ENCODE measurements at places on chromosomes 12 and 14.

DNA sequence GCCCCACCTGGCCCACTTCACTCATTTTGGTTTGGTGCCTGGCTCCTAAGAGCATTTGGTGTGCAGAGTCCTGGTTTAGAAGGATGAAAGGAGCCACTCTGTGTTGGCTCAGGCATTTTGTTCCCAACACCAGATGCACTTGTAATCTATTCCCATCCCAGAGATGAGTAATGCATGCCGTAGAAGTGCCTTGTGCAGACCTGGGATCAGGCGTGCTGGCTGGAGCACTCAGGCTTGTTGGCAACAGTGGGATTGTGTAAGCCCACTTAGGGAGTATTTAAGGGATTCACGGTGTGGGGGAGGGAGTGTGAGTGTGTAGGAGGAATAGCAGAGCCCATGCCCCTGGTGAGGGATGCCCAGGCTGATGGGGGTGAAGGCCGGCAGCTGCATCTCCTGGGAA lies 501.5 kb upstream of the TBX3 start:
- DNase-seq: no peak

DNA sequence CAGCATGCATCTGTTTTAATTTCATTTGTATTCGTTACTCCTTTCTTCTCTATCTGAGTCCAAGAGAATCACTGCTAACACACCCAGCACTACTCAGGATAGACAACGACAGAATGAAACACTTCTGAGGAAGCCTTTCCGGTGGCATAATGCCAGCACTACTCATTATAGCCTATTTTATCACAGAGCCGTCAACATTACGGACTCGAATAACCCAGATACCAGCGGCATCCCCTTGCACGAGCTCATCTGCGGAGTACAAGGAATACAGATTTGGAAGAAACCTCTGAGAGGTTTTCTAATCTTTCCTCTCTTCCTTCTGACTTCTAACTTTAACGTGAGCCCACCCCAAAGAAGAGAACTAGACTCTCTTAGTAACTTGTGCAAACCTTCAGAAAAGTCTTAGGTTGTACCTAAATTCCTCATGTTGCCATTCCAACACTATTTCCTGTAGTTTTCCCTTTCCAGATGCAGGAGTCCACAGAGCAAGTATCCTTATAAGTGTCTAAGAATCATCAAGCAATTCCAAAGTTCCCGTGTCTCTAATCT lies 248.1 kb downstream of the APAF1 start:
- no peak for DNase-seq

GRCh38 chr12:91441993-91442952 lies 259.7 kb upstream of the DCN start:
- no peak for DNase-seq

DNA sequence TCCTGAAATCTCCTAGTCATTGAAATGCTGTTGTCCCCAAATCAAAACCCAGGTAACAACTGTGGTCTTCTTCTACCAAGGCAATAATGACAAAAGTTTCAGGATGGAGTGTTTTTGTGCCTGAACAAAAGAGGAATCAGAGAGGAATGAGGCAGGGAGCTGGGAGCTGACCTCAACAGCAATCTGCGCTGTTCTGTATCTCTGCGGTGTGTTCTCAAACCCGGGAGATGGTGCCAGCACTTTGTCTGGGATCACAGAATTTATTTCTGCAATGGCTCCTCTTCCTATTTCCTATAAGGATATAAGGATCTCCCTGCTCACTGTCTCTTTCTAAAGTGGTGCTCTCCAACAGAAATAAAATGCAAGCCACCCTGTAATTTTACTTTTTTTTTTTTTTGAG lies 449 bp upstream of the GLT8D2 start:
- DNase-seq: no peak

GRCh38 chr12:6360578-6361490 lies 14.5 kb downstream of the SCNN1A start:
- DNase-seq: no peak

DNA sequence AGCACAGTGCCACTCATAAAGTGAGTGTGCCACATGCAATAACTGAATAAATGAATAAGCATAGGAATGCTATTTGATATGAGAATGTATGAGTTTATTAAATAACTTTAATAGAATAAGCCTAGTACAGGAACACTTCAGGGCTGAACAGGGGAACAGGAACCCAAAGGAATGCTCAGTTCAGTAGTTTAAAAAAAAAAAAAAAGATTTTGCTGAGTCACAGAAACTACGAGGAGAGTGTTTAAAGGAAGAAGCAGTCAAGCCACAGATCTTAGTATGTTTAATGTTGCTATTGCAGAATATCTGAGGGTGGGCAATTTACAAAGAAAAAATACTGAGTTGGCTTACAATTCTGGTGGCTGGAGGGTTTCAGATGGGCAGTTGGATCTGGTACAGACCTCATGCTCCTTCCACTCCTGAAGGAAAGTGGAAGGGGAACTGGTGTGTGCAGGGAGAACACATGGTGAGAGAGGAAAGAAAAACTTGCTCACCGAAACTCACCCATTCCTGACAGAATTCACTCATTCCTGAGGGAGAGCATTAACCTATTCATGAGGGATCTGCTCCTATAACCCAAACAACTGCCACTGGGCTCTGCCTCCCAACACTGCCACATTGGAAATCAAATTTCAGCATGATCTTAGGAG lies 880.3 kb upstream of the MGAT4C start:
- no peak for DNase-seq

- no peak for DNase-seq
Observed at GRCh38 chr12:4960030-4960429, 50.3 kb downstream of the KCNA1 start.

GRCh38 chr12:125540580-125541204 lies 475.5 kb downstream of the AACS start:
- DNase-seq: no peak

DNA sequence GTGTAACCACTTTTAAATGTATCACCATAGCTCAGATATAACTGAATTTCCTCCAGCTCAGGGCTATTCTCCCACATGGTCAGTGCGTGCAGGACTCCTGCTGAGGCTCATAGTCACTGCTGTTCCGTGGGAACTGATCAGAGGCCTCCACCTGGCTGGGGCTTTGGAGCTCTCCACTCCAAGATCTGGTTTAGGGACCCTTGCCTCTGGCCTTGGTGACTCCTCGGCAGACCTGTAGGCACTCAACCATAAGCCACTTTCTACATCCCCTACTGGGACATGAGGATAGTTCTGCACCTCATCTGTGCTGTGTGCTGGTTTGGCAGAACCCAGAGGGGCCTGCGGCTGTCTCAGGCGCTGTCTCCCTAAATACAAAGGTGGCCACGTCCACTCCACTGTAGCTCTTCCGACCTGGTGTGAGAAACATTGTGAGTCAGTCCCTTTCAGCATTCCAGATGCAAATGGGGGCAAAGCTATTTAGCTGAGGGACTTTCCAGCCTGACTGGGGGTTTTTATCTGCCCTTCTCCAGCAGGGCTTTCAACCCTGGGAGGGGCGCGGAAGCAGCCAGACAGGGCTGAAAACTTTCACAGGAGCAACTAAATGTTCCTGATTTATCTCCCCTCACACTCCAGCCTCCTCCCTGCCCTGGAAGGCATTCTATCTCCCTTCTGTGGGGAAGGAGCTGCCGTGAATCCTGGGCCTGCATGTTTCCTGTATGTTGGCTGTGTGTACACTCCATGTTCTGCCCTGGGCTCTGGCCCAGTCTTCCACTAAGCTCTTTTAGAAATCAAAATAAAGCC lies 218.3 kb upstream of the DAAM1 start:
- DNase-seq: no peak

DNA sequence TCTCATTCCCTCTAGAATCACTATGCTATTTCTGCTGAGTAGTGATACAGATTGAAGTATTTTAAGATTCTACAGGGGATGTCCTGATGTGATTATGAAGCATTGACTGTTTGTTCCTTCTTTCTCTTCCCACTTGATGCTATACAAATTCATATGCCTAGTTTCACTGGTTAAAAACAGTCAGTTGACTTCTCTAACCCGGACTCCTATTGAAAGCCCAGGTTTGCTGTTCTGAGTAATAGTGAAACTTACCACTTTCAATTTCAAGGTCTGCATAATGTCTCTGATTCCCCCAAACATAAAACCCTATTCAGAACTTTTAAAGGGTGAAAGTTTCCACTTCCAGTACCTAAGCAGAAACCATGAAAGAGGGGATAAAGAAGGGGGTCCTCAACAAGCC lies 117.7 kb upstream of the RPL10L start:
- DNase-seq: no peak

GRCh38 chr12:28086521-28087155 lies 103.6 kb upstream of the CCDC91 start:
- DNase-seq: no peak

DNA sequence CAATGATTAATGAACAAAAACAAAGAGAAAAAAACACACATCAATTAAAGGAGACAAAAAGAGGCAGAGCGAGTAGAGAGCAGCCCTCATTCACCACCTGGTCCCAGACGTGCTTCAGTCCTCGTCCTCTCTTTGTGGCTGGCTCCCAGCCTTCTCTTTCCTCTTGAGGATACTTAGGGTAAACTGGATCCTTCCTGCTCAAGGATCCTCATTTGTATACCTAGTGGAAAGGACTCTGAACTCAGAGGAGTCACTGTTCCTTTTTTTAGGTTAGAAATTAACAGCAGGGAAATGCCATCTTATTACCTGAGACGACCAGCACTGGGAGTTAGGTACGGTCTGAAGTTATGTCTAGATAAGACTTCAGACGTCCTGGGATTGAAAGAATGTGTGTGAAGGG lies 9.7 kb downstream of the MLEC start:
- no peak for DNase-seq

GRCh38 chr12:28974166-28974565 lies 174.9 kb upstream of the FAR2 start:
- no peak for DNase-seq

GRCh38 chr12:124599074-124599999 lies 31.9 kb upstream of the NCOR2 start:
- DNase-seq: no peak

- DNase-seq: no peak
Observed at GRCh38 chr12:108021141-108021540, 107.9 kb upstream of the WSCD2 start.

- DNase-seq: no peak
Observed at GRCh38 chr14:73293782-73294781, 56.8 kb downstream of the PAPLN start.

GRCh38 chr14:70006699-70007098 lies 127.5 kb downstream of the SMOC1 start:
- DNase-seq: no peak

GRCh38 chr14:92848887-92849286 lies 54.8 kb downstream of the GOLGA5 start:
- DNase-seq: no peak

GRCh38 chr12:12428961-12429657 lies 72.2 kb downstream of the BORCS5 start:
- DNase-seq: no peak

- DNase-seq: no peak
Observed at GRCh38 chr14:100424504-100425428, 101.6 kb downstream of the SLC25A47 start.

- no peak for DNase-seq
Observed at GRCh38 chr12:47989666-47990065, 14.6 kb downstream of the COL2A1 start.

DNA sequence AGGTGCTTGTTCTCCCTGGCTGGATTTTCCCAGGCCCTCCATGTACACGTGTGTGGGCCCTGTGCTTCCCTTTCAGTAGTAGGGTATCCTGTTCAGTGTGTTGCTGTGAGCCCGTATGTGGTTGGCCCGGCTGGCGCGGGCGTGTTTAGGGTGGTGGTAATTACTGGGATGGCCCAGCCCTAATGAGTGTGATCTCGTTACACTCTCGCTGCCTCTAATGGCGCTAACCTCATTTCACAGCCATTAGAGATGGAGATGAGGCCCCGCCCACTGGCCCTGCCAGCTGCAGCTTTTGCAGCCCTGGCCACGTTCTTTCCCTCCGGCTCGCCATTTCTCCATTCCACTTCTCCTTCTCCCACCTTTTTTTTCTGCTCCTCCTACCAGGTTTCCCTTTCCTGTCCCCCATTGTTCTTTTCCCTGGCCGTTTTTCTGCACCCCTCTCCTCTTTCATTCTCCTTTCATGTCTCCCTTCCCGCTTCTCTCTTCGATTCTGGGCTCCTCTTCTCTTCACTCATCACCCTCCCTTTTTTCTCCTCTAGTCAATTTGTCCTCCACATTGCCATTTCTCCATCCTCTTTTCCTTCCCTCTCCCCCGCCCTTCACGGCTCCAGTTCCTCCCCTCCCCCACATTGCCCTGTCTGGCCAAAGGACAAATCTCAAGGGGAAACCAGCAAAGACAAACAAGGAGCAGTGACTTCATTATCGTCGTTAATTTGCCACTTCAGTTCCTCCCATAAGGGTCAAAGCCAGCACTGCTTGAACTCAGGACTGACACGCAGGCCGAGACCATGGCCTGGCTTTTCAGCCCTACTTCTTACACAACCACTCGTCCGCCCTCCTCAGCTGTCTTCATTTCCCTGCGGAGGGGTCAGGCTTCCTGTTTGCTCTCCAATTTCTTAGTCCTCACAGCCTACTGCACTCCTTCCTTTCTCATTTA lies 6.8 kb downstream of the ZFHX2 start:
- no peak for DNase-seq

GRCh38 chr12:108850854-108851573 lies 6.4 kb downstream of the SSH1 start:
- no peak for DNase-seq

GRCh38 chr12:2961705-2962104 lies 2.5 kb downstream of the TEAD4 start:
- no peak for DNase-seq

- DNase-seq: no peak
Observed at GRCh38 chr14:72771561-72771960, 122.3 kb downstream of the DPF3 start.

GRCh38 chr14:52051871-52052270 lies 17.0 kb downstream of the NID2 start:
- no peak for DNase-seq

GRCh38 chr14:55914771-55915170 lies 203.4 kb upstream of the PELI2 start:
- no peak for DNase-seq

- no peak for DNase-seq
Observed at GRCh38 chr14:64997108-64997794, 10.6 kb downstream of the FNTB start.

- no peak for DNase-seq
Observed at GRCh38 chr12:59619461-59620240, 23.8 kb downstream of the SLC16A7 start.

- no peak for DNase-seq
Observed at GRCh38 chr12:85825746-85826145, 10.5 kb downstream of the RASSF9 start.

DNA sequence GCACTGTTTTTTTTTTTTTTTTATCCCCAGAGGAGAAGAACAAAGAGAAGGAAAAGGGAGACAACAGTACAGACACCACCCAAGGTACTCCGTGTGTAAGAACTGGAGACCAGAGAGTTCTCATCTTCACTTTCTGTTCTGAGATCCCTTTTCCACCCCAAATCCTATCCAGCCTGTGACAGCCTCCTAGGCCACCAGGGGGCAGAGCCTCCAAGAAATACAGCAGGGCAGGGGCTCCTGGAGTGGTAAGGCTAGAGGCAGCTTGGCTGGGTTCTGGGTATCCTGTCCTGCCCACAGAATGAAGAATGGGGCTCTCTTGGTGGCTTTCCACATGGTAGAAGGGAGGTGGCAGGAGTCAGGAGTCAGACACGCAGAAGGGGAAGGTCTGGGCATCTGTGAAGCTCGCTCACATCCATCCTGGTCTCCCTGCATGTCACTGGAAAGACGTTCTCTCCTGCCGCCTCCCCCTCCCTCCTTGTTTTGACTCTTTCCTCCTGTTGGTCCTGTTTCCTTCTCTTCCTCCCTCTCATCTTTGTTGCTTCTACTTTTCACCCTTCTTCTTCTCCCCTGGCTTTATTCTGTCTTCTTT lies 12.0 kb downstream of the CLSTN3 start:
- peak; percentile 48 for DNase-seq

- no peak for DNase-seq
Observed at GRCh38 chr14:70811578-70811977, 2.3 kb upstream of the MAP3K9 start.
